Heart right ventricle (tissue), 16 donors: ENCODE measurements at places on chromosomes 1 and 21. TPM values are rescaled to one million over a fixed set of nuclear protein-coding genes. Genes with fewer than 3 reads are reported as not detected.

COA7 gene
- total RNA-seq, result 22.4 TPM

PIK3R3 gene
- total RNA-seq, result 33.3 TPM

REN gene
- not detected for total RNA-seq

FMO1 gene
- 1.2 TPM for total RNA-seq

EPHX1 gene
- total RNA-seq, result 36.9 TPM

SLC35F3 gene
- total RNA-seq, result not detected

CTSS gene
- total RNA-seq, result 18.0 TPM

ADORA1 gene
- total RNA-seq, result 5.1 TPM

FTCD gene
- total RNA-seq, result 0.55 TPM

C8A gene
- total RNA-seq, result not detected

KRTAP19-1 gene
- total RNA-seq, result not detected

FMO5 gene
- total RNA-seq, result 0.67 TPM

FCAMR gene
- not detected for total RNA-seq

RNU1-1 gene
- 669 TPM for total RNA-seq

L1TD1 gene
- not detected for total RNA-seq

RRAGC gene
- total RNA-seq, result 23.3 TPM

HSD3B1 gene
- total RNA-seq, result not detected

PDC gene
- not detected for total RNA-seq

DNA sequence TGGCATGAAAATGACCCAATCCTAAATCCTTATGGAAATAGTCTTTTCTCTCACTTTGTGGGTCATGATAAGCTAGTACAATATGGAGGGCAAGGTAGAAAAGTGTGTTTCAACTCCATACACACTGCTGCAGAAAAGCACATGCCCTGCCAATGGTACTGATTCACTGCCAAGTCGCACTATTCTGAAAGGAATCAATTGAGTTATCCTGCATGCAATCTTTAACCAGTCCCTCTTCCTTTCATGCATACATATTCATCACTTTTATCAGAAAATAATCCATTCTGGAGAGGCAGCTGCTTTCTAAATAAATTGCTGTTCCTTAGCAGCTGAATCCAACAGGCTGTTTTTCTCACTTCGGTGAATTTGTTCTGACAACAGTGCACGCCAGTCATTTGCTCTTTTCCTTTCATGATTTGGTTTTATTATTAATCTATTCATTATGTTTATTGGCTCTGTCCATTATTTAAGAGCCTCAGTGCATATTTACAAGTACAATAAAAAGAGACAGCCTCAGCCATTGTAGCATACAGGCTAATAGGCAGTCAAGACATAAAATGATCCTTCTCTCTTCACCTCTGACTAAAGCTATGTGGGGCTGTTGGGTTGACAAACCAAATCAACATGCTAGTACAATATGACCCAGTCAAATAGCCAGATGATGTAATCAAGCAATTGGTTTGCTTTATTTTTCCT lies 108.8 kb downstream of the CHD1L start:
- DNase-seq, result no peak

DNA sequence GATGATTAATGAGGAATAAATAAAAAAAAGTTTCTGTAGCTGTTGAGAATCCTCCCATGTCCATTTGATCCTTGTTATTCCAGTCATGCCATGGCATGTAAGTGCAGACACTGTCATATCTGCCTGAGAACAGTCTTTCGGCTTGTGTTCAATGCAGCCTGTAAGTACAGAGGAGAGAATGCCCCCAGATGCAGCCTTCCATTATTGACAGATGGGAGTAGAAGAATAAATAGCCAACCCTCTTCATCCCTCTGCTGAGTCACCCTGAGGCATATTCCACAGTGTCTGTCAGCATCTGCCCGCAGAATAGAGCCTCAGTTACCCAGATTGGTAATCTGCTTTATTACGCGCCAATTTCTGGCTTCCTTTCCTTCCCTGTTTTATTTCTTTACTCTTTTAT lies 139.4 kb downstream of the LRRC7 start:
- no peak for DNase-seq

- peak; percentile 70 for DNase-seq
Measured at GRCh38 chr1:89358287-89358893, 5.5 kb upstream of the GBP6 start.

GRCh38 chr1:216765346-216766300 lies 42.4 kb upstream of the ESRRG start:
- no peak for DNase-seq

GRCh38 chr1:24080131-24080530 lies 31.8 kb downstream of the MYOM3 start:
- DNase-seq, result peak; percentile 71

- no peak for DNase-seq
Measured at GRCh38 chr21:35259457-35259856, 210.4 kb upstream of the RUNX1 start.

- DNase-seq, result no peak
Measured at GRCh38 chr1:235919833-235920441, 53.2 kb upstream of the LYST start.

- DNase-seq, result no peak
Measured at GRCh38 chr1:47036764-47037163, 13.3 kb downstream of the CYP4X1 start.

DNA sequence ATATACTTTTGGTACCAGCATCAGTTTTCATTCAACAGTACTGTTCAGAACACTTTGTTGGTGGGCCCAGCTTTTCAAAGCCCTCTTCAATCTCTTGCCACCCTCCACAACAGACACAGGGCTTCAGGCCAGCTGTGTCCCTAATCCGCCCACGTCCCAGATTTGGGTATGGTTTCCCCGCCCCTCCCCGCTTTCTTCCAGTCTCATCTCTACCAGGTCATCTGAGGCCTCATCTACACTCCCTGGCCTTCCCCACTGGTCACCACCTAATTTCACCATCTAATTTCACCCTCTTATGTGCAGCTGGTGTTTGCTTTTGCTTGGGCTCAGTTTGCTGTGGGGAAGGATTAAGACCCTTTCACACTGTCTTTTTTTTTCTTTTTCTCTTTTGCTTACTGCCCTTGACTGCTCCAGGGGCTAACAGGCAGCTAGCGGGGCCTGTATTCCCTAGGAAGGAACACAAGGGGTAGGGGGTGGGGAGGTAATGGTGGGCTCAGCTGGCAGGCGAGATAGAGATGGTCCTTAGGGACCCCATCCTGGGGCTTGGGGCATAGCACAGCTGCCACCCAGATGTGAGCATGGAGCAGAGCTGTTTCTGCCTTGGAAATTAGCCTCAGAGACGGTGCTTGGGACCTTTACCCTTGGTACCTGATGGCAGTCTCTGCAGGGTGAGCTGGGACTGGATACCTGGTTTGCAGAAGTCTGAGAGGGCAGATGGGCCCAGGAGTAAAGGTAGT lies 3.8 kb upstream of the EPB41 start:
- no peak for DNase-seq

DNA sequence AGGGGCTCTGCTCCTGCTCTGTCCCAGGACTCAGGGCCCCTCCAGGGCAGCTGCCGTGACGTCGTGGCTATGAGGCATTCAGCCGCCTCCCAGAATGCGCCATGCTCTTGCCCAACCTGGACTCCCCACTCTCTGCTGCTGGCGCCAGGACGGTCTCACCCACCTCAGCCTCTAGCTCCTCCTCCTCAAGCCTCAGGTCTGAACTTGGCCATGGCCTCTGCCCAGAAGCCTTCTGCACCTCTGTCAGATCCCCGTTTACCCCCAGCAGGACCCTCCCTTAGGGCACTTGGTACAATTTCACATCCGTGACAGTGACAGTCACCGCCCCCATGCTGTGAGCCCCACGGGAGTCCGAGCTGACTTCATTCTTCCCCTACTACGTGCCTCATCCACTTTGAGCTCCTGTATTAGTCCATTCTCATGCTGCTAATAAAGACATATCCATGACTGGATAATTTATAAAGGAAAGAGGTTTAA lies 4.9 kb downstream of the CSTB start:
- DNase-seq, result no peak

DNA sequence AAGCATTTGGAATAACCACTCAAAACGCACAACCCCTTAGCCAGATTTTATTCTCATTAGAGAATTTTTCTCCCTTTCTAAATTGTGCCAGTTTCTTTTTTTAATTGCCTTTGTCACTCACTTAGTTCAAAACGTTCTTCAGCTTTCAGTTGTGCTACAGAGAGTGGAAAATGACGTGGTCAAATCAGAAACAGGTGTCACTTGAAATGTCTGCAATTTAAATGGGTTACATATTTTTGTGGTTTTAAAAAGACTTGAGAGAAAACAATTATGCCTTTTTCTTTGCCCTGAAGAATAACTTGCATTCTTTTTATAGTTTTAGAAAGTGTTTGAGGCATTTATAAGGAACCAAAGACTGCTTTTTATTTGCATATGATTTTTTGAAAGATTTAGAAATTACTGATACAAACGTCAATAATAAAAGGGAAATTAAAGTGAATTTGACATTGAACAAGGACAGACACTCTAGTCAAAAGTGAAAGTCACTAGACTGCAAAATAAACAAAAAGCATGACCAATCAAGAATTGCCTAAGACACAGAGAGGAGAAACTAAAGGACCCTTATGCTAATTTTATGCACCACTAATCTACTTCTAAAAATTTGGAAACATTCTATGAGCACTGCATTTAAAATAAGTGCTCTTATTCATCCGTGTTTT lies 191.0 kb downstream of the TPR start:
- no peak for DNase-seq

GRCh38 chr1:26469558-26469957 lies 2.7 kb upstream of the HMGN2 start:
- no peak for DNase-seq

GRCh38 chr1:42979896-42980800 lies 21.5 kb upstream of the SLC2A1 start:
- DNase-seq, result no peak

- DNase-seq, result no peak
Measured at GRCh38 chr1:90963651-90964050, 58.2 kb downstream of the ZNF644 start.

DNA sequence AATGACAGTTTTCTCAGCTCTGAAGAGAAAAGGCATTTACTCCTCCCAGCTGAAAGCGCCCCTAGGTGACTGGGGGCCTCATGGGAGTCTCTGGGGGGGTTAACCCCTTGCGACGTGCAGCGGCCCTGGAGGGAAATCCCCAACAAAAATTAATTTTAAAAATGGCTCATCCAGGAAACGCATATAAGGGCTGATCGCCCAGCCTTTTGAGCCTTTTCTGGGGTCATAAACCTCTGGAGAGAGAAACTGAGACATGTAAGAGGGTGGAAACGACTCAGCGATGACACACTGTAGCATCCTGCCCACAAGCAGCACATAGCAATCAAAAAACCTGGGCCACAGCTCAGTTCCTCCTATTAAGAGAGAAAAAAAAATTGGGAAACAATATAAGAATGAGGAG lies 20.4 kb upstream of the HPDL start:
- DNase-seq, result no peak

- DNase-seq, result no peak
Measured at GRCh38 chr1:60972841-60973364, 109.5 kb upstream of the NFIA start.

DNA sequence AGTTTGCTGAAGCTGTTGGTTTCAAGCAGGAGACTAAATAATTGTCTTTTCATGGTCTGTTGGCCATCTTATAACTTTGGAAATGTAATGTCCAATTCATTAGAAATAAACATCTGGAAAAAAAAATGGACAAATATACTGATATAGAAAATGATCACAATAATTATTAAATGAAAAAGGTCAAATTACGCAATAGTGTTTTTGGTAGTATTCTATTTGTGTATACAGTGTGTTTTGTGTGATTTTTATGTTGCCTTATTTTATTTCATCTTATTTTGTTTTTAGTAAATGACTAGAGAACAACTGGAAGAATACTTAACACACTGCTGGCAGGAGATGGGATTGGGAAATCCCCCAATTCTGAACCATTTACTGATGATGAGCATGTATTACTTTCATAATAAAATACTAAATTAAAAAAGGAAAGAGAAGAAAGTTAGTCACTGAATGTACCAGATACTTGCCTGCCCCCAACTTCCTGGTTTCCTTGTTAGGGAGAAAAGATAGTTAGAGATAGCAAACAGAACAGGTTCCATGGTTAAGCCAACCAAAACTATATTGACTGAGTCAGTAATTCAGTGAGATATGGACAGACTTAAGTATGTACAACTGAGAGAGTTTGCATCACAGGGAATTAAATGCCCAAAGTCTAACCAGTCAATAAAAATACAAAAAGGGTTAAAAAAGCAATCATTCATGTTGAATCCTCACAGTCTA lies 24.0 kb upstream of the SAMD13 start:
- no peak for DNase-seq

- DNase-seq, result peak; percentile 41
Measured at GRCh38 chr1:183279835-183280234, 93.8 kb downstream of the LAMC2 start.

- DNase-seq, result no peak
Measured at GRCh38 chr1:54955359-54955758, 25.1 kb upstream of the TMEM61 start.

GRCh38 chr1:77824694-77825093 lies 45.2 kb downstream of the MIGA1 start:
- DNase-seq, result no peak

- no peak for DNase-seq
Measured at GRCh38 chr1:164767752-164768402, 208.9 kb downstream of the PBX1 start.

DNA sequence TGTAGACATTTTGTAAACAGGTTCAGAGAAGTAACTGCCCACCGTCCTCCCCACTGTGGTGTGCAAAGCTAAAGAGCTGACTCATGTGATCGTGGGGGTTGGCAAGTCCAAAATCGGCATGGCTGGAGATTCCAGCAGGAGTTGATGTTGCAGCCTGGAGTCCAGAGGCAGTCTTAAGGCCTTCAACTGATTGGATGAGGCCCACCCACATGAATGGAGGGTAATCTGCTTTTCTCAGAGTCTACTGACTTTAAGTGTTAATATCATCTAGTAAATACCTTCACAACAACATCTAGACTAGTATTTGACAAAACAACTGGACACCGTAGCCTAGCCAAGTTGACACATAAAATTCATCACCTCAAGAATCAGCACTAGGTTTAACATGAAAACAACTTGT lies 281.6 kb downstream of the KIF26B start:
- DNase-seq, result no peak

DNA sequence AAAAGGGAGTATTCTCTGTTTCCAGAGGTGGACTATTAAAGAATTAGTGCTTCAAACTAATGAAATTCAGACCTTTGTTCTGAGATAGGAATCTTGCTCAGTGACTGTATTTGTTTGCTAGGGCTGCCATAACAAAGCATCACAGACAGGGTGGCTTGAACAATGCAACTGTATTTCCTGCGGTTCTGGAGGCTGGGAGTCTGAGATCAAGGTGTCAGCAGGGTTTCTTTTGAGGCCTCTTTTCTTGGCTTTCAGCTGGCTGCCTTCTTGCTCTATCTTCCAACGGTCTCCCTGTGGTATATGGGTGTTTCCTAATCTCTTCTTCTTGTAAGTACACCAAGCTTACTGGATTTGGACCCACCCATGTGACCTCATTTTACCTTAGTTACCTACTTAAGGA lies 264.6 kb upstream of the PROX1 start:
- DNase-seq, result no peak

- no peak for DNase-seq
Measured at GRCh38 chr1:107871687-107872395, 93.1 kb downstream of the VAV3 start.

GRCh38 chr1:223667484-223668182 lies 2.1 kb upstream of the CAPN8 start:
- no peak for DNase-seq
